ENCODE measurements at places on chromosomes 11 and 22.

DNA sequence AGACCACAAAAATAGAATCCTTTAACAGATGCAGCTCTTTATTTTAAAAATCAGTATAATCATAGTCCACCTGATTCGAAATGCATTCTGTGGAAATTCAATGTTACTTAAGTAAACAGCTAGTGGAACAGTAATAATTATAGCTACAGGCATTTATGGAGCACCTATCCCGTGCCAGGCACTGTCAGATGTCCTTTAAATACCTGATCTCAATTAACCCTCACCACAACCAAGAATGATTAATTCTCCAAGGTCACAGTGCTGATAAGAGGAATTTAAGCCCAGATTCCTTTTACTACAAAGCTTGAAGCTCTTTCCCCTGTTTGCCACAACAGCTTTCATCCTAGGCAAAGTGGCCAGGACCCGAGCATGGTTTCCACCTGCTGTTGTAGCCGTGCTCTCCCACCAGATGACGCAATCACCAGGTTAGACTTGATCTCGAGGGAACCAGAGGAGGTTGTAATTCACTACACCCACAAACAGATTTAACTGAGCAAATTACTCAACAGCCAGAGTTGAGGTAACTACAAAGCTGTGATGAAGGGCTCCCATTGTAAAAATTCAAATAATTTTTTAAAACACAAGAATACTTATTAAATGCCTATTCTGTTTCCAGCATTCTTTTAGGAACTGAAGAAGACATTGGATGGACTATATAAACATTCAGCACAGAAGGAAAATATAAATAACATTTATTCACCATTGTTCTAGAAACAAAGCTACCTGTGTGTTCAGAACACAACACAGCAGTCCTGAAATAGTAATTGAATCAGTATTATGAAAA lies 10.3 kb downstream of the PRDM10 start:
- DNase-seq: peak; percentile 49

GRCh38 chr22:28955817-28956216 lies 72.4 kb downstream of the ZNRF3 start:
- DNase-seq: peak; percentile 13

DNA sequence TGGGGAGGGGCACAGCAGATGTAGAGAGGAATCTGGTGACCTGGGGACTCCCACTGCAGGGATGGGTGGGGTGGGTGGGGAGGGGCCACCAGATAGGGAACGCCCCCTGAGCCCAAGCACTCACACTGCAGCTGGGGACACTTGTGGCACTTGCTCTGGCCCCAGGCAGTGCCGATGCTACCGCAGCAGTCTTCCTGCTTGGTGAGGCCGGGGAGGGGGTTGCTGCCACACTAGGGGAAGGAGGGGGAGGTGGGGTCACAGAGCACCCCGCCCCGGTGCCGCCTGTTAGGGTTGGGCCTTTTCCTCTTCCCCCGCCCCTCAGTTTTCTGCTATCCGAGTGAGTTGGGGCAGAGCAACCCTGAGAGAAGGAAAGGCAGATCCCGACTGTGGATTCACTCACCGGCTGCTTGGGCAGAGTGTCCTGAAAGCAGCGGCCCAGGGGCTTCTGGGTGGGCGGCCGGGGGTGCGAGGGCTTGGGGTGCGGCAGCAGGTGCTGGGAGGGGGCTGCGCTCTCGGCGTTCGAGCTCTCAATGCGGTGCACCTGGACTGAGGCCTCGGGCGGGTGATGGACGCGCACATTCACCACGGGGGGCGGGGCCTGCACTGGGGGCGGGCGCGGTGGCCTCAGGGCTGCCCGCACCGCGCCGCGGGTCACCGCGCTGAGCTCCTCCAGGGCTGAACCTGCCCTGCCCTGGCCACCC lies 4.7 kb downstream of the LTBP3 start:
- no peak for DNase-seq

- DNase-seq: peak; percentile 73
Measured at GRCh38 chr11:63837739-63838138, 1.2 kb upstream of the MARK2 start.

- no peak for DNase-seq
Measured at GRCh38 chr11:75435571-75435925, 2.5 kb upstream of the KLHL35 start.

DNA sequence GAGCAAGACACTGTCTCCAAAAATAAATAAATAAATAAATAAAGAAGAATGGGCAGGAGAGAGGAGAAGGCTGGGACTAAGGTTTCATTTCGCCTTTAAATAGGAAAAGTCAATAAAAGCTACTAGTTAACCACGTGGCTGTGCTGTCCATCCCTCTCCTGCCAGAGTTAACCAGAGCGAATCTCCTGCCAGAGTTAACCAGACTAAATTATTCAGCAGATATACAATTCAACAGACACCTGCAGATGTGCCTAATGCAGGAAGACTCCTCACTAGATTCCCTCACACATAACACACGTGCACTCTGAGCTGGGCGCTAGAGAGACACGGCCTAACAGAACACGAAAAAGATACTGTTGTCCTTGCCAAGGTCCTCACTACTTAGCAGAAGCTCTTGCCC lies 156.1 kb downstream of the IGLL1 start:
- DNase-seq: no peak

DNA sequence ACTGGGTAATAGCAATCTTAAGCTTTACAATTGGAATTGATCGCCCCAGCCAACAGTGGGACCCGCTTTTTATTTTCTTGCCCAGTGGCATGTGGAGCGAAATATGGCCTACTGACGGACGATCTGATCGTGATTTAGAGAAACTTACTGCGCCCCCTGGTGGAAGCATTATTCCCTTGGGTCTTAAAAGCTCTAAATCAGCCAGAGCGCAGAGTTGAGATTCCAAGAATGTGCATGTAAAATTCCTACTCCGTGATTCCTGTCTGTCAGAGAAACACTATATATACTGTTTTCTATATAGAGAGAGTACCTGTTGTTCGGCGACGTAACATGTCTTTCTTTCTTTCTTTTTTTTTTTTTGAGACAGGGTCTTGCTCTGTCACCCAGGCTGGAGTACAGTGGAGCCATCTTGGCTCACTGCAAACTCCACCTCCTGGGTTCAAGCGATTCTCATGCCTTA lies 3.7 kb upstream of the DPF2 start:
- DNase-seq: peak; percentile 95

DNA sequence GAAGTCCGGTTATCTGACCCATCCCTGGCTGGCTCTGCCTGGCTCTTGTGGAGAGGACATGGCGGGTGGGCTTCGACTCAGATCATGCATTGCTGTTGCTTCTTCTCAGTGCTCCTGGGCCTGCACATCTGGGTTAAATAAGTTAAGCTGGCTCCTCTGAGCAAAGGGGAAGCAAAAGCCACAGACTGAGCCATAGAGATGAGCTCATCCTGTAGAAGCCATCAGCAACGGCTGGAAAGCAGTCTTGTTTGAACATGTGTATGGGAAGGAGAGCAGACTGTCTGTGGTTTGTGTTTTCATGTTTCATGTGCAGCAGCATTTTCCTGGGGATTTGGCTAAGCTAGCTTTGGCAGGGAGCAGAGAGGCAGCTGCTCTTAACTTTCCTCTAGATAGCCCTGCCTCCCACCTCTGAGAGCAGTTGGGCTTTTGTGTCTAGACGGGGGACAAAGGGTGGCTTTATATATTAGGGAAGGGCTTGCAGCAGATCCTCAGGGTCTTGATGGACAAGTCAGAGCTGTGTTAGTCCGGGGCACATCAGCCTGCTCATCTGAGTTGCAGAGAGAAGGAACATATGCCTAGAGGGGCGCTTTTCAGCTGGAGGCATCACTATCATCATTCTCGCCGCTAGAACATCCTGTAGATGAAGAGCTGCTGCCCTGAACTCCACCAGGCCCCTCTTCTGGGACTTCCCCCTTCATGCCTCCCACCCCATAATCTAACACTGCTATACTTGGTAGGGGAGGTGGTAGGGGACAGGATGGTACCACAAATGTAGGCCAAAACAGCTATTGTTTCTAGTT lies 14.9 kb downstream of the DCPS start:
- DNase-seq: peak; percentile 70

DNA sequence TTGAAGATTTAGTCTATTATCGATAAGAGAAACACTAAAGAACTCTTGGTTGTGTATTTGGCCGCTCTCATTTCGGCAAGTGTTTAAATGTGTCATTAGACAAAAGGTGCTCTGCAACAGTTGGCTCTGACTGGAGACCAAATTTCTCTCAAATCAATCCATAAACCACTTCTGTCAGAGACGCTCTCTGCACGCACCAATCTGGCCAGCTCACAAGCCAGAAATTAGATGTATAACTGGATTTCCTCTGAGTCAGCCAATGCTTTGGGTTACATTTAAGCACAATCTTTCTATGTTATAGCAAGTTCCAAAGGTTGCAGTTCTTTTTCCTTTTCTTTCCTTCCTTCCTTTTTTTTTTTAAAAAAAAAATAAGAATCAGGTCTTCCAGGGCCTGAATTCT lies 17.6 kb upstream of the PARVA start:
- no peak for DNase-seq

- DNase-seq: peak; percentile 92
Measured at GRCh38 chr11:104968355-104968855, at the start of gene CASP4. TSS of gene CASP4 (minus strand) at chr11:104968574. CDS start at chr11:104968525, 49 bp downstream.

- DNase-seq: peak; percentile 28
Measured at GRCh38 chr22:31695423-31695822, 33.4 kb upstream of the PISD start.

- no peak for DNase-seq
Measured at GRCh38 chr22:23268139-23268712, 87.9 kb downstream of the BCR start.

DNA sequence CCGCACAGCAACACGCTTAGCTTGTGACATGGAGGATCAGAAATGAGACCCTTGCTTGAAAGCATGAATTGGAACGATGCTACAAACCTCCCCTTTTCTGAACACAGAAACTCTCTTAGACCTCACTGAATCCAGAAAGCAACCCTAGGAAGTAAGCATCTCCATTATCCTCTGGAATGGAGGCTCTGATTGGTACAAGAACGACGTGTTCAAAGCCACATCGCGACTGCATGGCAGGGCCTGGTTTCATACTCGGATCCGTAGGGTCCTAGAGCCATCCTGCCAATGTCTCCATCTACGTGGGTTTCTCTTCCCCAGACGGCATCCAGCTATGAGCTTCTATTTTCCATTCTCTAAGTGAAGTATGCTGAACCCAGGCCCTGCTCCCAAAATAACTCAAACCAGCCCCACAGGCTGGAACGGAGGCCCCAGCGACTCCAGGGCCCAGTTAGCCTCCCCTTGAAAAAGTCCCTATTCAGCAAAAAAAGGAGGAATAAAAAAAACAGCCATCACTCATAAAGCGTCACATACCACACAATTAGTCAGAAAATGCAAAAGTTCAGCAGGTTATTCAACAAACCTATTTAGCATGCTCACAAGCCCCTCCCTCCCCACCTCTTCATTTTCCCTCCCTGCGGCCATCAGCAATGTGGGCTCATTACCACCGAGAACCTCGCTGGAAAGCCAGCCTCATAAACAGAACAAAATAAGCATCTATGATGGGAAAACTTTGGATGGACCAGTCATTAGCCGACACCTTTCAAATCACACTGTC lies 7.1 kb upstream of the MN1 start:
- no peak for DNase-seq

DNA sequence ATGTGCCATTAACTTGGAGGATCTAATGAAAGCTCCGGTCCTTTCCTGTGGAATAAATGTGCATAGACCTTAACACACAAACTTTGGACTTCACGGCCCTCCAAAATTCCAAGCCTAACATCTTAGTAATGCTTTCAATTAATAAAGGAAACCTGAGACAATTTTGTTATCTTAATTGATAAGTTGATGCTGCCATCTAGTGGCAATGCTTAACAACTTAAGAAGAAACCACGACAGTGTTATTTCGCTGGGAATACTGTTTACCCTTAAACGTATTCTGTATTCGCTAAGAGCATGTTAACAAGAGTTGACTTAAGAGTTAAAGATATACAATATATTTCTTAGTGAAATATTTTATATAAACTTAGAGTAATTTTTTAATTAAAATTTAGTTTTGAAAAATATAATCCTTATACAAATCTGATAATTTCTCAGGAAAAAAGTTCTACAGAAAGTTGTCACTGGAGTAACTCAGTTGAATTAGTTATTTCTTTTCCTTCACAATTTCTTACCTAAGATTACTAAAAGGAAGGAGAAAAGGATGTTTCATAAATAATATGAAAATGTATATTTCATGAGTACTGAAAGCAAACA lies 35.0 kb upstream of the OR9G4 start:
- DNase-seq: peak; percentile 71

DNA sequence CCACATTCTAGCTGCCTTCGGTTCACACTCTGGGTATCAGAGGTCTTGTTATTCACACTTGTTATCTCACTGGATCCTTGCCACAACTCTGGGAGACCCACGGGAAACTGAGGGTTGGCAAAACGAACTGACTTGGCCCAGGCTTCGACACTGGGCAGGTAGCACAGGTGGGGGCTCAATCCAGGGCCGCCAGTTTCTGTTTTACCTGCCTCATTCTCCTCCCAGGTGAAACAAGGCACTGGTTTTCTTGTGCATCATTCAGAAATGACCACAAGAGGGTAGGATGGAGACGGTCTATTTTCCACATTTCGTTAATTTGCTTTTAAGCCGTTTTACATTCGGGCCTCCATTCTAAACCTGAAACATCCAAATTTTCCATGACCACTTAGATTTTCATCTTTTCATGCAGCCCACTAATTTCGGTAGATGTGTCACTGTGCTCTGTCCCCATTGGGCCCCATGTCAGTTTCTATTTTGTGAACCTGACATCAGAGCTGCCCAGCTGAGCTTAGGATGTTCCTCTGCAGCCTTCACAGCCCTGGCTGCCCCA lies 108.1 kb downstream of the KIAA1671 start:
- peak; percentile 31 for DNase-seq

- no peak for DNase-seq
Measured at GRCh38 chr22:44431256-44431655, 66.8 kb downstream of the RTL6 start.

DNA sequence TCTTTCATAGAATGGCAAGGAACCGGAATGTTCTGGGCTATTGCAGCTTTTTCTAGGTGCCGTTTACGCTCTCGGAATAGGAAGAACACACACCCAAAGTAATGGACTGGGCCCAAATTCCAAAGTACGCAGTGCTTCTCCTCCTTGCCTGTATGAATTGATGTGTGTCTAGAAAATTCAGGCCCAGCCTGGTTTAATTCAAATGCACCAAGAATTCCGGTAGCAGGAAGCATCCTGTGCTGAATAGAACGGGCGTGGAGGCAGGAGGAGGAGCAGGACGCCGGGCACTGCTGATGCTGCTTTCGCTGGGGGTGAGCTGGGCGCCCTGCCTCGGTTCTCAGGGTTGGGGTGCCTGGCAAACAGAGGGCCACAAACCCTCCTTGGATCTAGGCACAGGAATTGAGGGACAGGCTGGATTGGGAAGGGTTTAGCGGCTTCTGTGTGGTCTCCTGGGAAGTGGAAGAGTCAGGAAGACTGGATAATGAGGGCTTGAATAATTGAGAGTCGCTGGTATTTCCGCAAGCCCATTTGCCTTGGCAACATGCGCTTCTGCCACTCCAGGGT lies 2.0 kb downstream of the PARVB start:
- peak; percentile 60 for DNase-seq

- no peak for DNase-seq
Measured at GRCh38 chr11:10622108-10622507, 53.6 kb upstream of the LYVE1 start.

GRCh38 chr11:70090961-70091381 lies 12.9 kb downstream of the ANO1 start:
- no peak for DNase-seq

Measured in lung microvascular endothelial cell (primary cell).